ENCODE measurements at places on chromosomes 12 and 14.
A peak's percentile ranks its signal among the peaks of the same experiment; 100 is the strongest.

DNA sequence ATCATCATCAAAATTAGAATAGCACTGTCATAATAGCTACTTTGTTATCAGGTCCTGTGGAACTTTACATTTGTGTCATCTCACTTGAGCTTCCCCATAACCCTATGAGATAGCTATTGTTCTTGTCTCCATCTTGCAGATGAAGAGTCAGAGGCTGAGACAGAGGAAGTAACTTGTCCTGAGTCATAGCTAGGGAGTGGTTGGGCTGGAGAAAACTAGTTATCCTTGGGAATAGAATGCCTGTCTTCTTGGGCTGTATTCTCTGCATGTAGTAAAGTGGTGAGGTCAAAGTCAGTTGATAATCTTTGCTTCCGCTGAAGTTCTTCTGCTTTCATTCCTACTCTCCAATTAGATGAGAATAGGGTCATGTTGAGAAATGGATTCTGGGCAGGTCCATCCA, 117.0 kb downstream of the SMOC1 start:
- DNase-seq, result no peak

DNA sequence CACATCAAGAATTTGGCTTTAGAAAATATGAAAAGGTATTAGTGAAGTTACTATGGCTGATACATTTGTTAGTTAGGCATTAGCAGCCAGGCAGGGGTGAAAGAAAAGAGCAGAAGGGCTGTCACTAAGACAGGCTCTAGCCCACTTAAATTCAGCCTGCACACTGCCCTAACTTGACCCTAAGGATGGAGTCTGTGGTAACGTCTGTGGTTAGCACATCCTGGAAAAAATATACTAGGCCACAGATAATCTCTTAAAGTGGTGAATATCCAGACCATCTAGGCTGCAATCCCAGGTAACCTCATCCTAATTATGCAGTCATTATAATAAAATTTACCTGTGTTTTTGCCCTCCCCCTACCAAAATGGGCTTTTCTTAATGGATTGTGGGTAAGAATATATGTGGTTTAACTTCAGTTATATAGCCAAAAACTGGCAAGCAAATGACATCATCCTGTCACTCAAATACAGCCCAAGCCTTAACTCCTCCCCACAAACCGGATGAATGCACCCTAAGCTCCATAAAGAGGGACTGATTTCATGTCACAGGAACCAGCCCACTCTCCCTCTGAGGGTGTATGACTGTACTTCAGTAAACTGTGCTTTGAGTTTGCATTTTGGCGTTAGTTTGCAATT, 440.9 kb downstream of the LRFN5 start:
- DNase-seq, result peak; percentile 0

DNA sequence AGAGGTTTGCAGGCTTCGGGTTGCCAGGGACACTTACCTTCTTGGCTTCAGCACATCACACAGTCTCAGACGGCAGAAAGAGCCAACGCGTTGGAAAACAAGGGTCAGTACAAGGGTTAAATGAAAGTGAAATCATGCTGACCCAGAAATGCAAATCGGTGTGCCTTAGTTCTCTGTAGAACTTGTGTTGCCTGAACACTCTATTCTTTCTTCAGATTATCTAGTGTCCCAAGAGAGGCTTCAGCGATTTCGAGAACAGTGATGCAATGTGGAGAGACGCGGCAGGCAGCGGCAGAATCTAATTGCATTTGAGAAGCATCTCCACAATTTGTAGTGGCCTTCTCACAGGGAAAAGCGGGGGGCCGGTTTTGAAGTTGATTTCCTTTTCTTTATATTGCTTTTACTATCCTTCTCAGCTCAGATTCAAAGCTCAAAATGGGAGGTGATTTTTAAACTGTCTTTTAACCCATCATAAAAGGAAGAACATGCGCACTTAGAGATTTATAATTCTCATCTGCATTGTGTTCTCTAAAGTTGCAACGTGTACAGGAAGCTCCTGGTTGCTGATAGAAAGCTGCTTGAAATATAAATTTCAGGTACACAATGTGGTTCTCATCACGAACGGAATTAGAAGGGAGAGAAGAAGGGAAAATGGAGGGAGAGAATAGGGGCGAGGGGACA, 67.8 kb upstream of the EGLN3 start:
- peak; percentile 36 for DNase-seq

GRCh38 chr12:96053476-96054243, 18.3 kb upstream of the LTA4H start:
- no peak for DNase-seq

- DNase-seq, result no peak
These were observed 44.2 kb downstream of the GPR137C start for GRCh38 chr14:52596861-52597260.
